IMR-90 (cell line): ENCODE measurements at places on chromosomes 5 and 9. TPM values are rescaled to one million over a fixed set of nuclear protein-coding genes. Genes with fewer than 3 reads are reported as not detected.

DNA sequence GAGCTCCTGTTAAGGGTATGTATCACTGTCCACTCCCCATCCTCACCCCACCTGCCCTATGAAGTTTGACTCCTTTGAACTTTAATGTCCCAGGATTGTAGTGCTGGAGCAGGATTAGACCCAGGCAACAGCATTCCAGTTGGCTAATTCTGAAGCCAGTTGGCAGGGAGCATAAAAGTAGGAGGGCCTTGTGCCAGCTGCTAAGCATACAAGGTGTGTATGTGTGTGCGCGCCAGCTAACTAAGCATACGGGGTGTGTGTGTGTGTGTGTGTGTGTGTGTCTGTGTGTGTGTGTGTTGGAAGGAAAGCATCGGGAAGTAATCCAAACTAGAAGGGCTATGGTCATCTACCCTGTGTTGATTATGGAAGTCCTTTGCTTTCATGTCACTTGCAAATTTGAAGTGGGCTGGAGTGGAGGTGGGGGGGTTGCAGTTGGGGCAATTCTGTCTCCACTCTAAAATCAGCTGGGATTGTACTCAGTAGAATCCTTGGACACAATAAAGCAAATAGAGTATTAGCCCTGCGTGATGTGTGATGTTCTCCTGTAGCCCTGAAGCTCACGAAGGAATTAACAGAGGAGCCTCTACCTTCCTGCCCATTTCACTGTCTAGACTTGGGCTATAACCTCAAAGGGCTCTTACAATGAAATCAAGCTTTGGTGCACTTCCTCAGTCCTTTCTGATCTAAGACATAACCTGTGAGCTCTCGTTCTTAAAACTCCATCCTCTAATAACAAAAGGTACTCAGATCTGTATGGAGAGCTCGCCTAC is 26.9 kb downstream of the HMGCR start:
- no peak for DNase-seq

- no peak for DNase-seq
These were observed 87.9 kb downstream of the KCNT1 start for GRCh38 chr9:135789838-135790291.

DNA sequence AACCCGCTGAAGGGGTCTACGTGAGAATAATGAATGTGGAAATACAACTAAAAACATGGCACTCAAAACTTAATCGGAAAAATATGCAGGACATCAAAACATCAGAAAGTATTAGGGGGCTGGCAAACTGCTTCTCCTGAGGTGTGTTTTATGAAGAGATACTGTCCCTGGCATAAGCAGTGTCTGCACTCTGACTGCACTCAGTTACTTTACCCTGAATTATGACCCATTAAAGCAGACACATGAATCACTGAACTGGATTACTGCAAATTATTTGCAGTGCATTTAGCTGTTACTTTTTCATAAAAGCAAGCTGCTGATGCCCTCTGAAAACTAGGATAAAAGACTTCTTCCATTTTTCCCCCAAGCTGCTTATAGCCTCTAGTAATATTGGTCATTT is 164.9 kb downstream of the AP3B1 start:
- no peak for DNase-seq

DNA sequence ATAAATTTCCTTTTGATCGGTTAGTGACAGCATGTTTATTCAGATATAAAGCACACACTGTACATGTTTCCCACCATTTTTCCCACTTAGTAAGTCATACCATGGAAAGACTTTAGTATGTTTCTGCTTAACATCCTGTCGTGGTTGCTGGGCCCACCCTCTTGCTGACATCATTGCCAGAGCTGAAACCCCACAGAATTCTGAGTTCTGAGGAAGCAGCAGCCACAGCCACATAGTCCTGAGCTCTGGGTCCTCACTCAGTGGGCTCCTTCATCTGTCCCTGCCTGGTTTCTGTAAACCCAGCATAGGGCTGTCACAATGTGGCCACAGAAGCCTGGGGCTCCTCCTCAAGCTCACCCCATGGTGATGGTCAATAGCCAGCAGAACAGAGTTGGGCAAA is 441.5 kb downstream of the ENC1 start:
- DNase-seq = peak; percentile 64

DNA sequence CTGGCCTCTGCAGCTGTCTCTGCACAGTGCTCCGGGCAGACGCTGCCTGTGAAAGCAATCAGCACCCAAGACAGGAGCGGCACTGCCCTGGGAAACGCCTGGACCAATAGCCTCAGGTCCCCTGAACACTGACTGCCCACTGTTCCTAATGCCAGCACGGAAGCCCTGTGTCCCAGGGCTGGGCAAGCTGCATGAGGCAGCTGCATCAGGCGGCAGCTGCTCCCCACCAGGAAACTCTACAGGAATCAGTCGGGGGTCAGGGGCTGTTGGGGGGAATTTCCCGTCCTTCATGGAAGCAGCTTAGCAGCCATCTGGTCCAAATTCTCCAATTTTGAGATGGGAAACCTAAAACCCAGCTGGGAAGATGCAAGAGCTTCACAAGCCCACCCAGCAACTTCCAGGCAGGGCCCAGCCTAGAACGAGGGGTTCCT is 118.6 kb downstream of the VAV2 start:
- no peak for DNase-seq

DNA sequence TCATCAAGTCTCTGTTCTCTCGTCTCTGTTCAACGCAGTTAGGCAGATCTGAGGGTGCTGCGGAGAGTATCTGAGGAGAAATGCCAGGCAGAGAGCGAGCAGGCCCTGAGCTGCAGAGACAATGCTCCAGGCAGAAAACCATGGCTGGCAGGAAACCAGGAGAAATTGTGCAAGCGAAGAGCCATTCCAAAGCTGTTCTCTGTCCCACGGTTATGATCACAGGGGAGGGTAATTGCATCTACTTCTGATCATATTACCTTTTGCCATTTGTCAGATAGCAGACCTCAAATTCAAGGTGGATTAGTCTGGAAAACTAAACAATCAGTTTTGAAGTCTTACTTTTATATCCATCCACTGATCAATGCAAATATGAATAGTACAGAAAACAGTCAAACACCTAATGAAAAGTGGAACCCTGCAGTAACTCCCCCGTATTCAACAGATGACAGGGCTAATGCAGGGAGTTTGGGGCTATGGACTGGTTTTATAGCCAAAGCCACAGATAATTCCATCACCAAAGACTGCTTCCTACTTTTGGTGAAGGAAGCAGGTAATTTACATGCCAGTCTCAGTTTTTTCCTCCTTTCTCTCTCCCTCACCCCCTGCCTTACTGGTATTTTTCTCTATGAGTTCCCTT is 228.0 kb downstream of the DCP2 start:
- DNase-seq = peak; percentile 64

DNA sequence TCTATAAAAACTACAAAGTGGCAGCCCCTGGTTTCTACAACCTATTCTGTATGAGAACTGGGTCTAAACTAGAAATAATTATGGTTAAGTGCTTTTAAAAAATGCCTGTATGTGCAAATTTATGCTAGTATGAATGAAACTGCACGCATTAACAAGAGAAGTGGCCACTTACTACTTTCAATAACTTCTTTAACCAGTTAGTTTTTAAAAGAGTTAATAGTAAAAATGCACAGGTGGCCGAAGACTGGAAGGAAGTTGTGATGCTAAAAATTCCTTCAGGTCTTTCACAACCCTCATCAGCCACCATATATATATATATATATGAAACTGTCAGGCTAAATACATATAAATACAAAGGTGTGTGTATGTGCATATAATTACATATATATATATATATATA is 36.8 kb downstream of the SHISAL2B start:
- DNase-seq = no peak

GCNT4 gene
- polyA plus RNA-seq = 0.39 and 0.46 TPM in 2 replicates

PKN3 gene
- polyA plus RNA-seq = 3.8 and 5.7 TPM in 2 replicates

ZNF169 gene
- 2.0 and 3.2 TPM in 2 replicates for polyA plus RNA-seq
